ENCODE measurements at places on chromosomes 6 and 20.

GRCh38 chr6:111890988-111891387, 17.7 kb upstream of the FYN start:
- no peak for DNase-seq

GRCh38 chr6:138287144-138287955, 69.1 kb upstream of the PBOV1 start:
- peak; percentile 30 for DNase-seq

DNA sequence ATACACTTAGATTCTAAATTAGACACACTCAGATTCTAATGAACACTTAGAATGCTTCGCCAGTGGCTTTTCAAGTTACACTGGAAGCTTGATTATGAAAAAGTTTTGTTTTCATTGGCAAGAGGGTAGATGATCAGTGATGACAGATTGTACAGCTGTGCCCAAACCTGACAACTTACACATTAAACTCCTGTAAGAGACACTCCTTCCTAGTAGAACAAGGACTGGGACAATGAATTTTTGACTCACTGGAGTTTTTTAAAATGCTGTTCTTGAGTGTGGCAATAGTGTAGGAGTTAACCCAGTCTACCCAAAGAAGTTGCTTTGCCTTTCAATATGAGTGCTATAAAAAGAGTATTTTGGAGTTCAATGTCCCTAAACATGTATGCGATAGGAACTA, 140.8 kb downstream of the SLC16A10 start:
- no peak for DNase-seq

DNA sequence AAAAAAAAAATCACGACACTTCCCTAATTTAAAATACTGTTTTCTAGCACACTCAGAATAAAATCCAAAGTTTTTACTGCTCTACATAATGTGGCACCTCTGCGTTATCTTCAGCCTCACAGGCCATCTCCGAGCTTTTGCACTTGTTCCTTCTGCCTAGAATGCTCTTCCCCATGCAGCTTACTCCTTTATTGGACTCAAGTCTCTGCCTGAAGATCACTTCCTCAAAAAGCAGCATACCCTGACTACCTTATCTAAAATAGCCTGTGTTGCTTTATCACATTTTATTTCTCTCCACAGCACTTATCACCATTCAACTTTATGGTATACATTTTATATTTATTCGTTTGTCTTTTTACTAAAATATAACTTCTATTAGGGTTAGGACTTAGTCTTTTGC, 2.3 kb downstream of the ZNF322 start:
- no peak for DNase-seq

GRCh38 chr6:120606743-120607142, 727.5 kb downstream of the TBC1D32 start:
- DNase-seq = no peak

- DNase-seq = no peak
Measured at GRCh38 chr6:51528556-51528955, 558.9 kb downstream of the PKHD1 start.

DNA sequence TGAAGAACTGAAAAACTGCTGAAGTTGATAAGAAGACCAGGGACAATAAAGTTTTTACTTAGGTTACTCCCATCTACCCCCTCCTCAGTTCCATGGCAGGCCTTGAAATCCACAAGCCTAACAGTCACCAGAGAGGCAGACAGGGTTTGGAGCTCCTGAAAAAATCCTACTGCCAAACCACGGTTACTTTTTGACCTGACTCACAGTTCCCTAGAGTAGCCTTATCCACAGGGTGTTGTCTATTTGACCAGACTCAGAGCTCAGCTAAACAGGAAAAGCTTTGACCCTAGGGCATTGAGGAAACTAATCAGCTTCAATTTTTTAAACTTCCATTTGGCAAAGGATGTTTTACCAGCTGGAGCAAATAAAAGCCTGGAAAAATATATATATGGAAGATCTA, 257.7 kb upstream of the NT5E start:
- DNase-seq = no peak

Data from CD4-positive, alpha-beta T cell treated with Interleukin-15 for 1 hour (primary cell).